HEK293T (cell line): ENCODE measurements at places on chromosomes 16 and 17.

GRCh38 chr16:22357635-22357971, 16.8 kb downstream of the CDR2 start:
- DNase-seq: no peak

DNA sequence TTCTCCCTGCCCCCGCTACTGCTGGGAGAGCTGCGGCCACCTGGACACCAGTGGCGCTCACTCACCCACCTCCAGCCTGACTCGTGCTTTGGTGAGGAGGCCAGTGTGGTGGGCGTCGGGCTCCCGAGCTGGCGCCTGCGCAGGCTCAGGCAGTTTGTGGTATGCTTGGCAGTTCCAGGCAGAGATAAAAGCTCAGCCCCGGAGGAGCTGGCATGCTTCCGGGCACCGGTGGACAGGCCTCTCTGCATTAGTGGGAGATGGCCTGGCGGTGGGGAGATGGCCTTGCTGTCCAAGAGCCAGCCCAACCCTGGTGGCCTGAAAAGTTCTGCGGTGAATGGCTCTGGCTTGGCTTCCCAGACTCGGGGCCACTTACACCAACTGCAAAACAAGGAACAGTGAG, 4.1 kb downstream of the ADGRG1 start:
- DNase-seq: no peak

DNA sequence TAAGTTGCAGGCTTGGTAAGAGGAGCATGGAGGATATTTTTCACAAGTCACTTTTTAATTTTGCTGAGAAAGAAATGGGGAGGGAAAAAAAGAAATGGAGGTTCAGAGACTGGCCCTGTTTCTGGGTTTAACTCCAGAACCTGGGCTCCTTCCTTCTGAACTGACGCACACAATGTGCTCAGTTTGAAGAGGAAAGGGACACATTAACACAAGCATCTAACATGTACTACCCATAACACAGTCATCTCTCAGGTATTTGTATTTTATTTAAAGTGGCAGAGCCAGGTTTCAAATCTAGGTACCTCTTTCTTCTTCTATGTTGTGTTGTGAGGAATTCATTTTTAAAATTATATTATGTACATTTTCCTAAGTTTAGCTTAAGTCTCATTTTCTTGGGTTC, 5.3 kb upstream of the TMEM100 start:
- no peak for DNase-seq

DNA sequence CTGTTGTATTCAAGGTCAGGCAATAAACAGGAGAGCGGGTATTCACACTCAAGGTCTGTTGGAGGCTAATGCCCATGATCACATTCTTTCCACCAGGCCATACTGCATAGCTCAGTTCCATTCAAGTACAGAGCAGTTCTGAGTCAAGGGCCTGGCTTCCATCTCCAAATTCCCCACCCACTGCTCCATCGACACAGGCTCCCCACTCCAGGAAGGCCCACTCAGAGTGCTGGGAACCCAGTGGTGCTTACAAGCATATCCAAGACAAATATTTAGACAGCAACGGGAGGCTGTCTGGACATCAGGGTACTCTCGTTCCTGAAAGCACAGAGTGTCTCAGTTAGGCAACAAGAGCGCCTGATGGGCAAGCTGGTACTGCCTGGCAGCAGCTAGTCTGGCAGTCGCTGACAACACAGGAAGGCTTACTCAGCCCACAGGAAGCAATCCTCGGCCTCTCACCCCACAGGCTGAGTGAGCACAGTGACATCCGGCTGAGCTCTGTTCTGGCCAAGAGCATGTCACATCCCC, 40.9 kb downstream of the RFFL start:
- DNase-seq: no peak

DNA sequence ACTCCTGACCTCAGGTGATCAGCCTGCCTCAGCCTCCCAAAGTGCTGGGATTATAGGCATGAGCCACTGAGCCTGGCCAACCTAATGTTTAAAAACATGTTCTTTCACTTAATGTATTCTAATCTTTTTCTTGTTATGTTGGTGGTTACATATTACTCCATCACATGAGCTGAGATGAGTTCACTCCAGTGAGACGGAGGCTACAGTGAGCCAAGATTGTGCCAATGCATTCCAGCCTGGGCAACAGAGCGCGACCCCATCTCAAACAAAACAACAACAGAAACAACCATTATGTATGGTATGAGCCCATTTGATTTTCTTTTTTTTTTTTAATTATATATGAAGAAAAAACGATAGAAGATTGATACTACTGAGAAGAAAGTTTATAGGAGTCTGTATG, 39.6 kb downstream of the SLC39A11 start:
- no peak for DNase-seq

GRCh38 chr16:55051571-55052347, 121.1 kb downstream of the IRX5 start:
- no peak for DNase-seq

- DNase-seq: no peak
These were observed 3.4 kb upstream of the ENGASE start for GRCh38 chr17:79071161-79071740.

DNA sequence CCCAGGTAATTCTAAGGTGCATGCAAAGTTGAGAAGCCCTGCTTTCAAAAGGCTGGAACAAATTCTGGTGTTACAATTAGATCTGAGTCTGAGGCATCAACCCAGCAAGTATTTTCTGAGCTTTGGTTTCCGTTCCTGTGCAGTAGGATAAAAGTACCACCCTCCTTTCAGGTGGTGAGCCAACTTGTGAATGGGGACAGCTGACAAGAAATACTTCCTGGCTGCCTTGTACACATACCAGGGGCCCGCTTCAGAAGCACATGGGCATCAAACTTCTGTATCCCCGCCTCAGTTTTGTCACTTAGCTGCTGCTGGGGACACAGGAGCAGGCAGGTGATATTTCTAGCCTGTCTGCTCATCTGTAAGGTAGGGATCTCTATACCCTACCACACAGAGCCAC, 252.2 kb downstream of the CPPED1 start:
- no peak for DNase-seq
